ENCODE measurements at places on chromosomes 3 and 15. TPM values are rescaled to one million over a fixed set of nuclear protein-coding genes. Genes with fewer than 3 reads are reported as not detected.

- DNase-seq, result no peak
- H3K4me3 ChIP-seq, result no peak overlapping the region
- no peaks in the 10 kb centered on the region for H3K36me3 ChIP-seq
- H3K27me3 ChIP-seq, result no peaks in the 10 kb centered on the region
Measured at GRCh38 chr3:178343433-178344038, 192.7 kb upstream of the KCNMB2 start.

- H3K4me3 ChIP-seq, result no peak overlapping the region
- no peaks in the 10 kb centered on the region for H3K36me3 ChIP-seq
- H3K4me1 ChIP-seq, result no peaks in the 10 kb centered on the region
- no peak overlapping the region for H3K27ac ChIP-seq
Measured at GRCh38 chr15:81966631-81967030, 79.2 kb downstream of the MEX3B start.

- DNase-seq, result no peak
- no peak overlapping the region for H3K27ac ChIP-seq
Measured at GRCh38 chr3:17035033-17035432, 150.3 kb downstream of the PLCL2 start.

- peaks cover 3% of the 10 kb centered on the region for H3K4me1 ChIP-seq
- H3K27me3 ChIP-seq, result peaks cover 4% of the 10 kb centered on the region
- peak; percentile 26 for DNase-seq
- no peaks in the 10 kb centered on the region for H3K36me3 ChIP-seq
Measured at GRCh38 chr3:69738315-69738714, 949 bp upstream of the MITF start.

GRCh38 chr3:169581633-169582032 is 81.9 kb downstream of the MECOM start:
- no peaks in the 10 kb centered on the region for H3K36me3 ChIP-seq
- H3K27me3 ChIP-seq, result no peaks in the 10 kb centered on the region
- peak; percentile 7 for DNase-seq
- no peak overlapping the region for H3K4me3 ChIP-seq
- H3K27ac ChIP-seq, result no peak overlapping the region
- H3K4me1 ChIP-seq, result no peaks in the 10 kb centered on the region

Gene SHF
- 1.8 TPM for total RNA-seq

DNA sequence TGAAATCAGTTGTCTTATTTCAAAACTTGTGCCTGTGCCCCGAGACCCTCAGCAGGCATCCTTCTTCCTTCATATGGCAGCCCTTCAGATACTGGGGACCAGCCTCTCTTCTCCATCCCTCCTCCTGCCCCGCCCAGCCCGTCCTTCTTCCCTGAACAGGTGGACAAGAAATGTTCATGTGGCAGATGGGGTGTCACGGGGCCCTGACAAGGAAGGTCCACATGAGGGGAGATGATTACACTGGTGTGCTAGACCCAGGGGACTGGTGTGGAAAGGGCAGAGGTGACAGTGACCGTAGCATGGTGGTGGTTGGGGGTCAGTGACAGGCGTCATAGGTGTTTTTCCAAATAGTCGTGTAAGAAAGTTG is 150.9 kb downstream of the CHDH start:
- H3K27ac ChIP-seq, result no peak overlapping the region
- no peak overlapping the region for H3K4me3 ChIP-seq

Gene APOD
- total RNA-seq, result not detected

Gene PLSCR5
- total RNA-seq, result not detected

DNA sequence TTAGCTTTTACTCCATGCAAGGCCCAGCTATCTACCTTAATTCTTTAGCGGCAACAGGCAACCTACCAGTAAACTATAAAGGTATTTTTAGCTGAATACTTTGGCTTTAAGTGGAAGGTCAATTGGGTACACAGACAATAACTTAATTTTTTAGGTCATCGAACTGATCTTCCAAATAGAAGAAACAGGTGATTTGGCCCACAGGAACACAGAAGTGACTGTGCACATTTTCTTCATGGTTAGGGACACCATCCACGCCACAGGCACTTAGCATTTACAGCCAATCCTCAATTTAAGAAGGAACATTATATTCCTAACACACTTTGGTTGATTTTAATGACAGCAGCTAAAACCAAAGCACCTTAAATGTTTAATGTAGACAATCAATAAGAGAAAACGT is 1.9 kb downstream of the ARPP19 start:
- H3K36me3 ChIP-seq, result peaks cover 1% of the 10 kb centered on the region
- DNase-seq, result no peak
- no peak overlapping the region for H3K27ac ChIP-seq
- H3K27me3 ChIP-seq, result no peaks in the 10 kb centered on the region

DNA sequence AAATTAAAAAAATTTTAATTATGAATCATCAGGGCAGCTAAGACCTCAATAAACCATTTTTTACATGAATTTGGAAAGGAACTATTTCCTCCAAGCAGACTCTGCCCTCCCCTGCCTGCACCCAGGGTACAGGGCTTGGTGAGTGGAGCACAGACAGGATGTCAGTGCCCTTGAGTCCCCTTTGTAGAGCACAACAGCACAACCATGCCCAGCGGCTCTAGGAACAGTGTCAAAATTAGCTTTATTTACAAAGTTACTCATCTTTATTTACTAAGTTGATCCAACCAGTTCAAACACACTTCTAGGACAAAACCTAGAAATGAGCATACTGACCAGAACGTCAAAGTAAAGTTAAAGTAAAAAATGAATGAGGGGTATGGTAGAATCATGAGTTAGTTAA is 90.6 kb upstream of the TSC22D2 start:
- DNase-seq, result no peak
- no peaks in the 10 kb centered on the region for H3K36me3 ChIP-seq
- no peaks in the 10 kb centered on the region for H3K27me3 ChIP-seq
- H3K4me1 ChIP-seq, result peaks cover 7% of the 10 kb centered on the region
- H3K4me3 ChIP-seq, result no peak overlapping the region
- H3K27ac ChIP-seq, result no peak overlapping the region

Gene MITF
- 13.3 TPM for total RNA-seq

GRCh38 chr3:66839508-66839907 is 158.6 kb upstream of the KBTBD8 start:
- H3K27ac ChIP-seq, result no peak overlapping the region
- no peak for DNase-seq
- no peaks in the 10 kb centered on the region for H3K36me3 ChIP-seq
- H3K4me3 ChIP-seq, result no peak overlapping the region
- H3K4me1 ChIP-seq, result no peaks in the 10 kb centered on the region

Gene TCAIM
- 21.5 TPM for total RNA-seq

DNA sequence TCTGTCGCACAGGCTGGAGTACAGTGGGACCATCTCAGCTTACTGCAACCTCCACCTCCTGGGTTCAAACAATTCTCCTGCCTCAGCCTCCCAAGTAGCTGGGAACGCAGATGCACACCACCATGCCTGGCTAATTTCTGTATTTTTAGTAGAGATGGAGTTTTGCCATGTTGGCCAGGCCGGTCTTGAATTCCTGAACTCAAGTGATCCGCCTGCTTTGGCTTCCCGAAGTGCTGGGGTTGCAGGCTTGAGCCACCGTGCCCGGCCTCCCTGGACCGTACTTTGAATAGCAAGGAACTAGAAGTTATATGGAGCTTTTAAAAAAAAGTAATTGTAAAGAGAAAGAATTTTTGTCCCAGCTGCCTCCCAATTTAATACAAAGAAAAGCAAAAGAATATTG is 8.3 kb upstream of the ANKUB1 start:
- no peaks in the 10 kb centered on the region for H3K27me3 ChIP-seq
- H3K36me3 ChIP-seq, result no peaks in the 10 kb centered on the region
- no peak overlapping the region for H3K27ac ChIP-seq
- H3K4me3 ChIP-seq, result no peak overlapping the region
- no peak for DNase-seq
- H3K4me1 ChIP-seq, result no peaks in the 10 kb centered on the region

Gene MESP2
- 0.28 TPM for total RNA-seq

DNA sequence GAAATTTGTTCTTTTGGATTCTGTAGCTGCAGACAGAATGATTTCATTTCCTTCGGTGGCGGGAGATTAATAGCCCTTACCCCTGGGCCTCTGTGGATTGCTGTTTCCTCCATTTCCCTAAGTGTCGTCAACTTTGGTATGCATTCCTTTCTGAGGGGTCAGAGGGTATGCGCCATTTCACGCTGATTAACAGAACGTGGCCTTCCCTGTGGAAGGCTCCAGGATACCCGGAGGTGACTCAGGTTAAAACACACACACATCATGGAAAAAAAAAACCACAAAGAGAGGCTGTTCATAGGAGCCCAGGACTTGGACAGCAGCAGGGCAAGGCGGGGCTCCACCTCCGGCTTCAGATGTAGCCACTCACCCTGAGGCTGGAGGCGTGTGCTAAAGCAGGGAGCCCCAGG is 51.9 kb downstream of the EPHB1 start:
- no peaks in the 10 kb centered on the region for H3K4me1 ChIP-seq
- H3K36me3 ChIP-seq, result no peaks in the 10 kb centered on the region
- peak; percentile 46 for DNase-seq
- H3K27me3 ChIP-seq, result no peaks in the 10 kb centered on the region

DNA sequence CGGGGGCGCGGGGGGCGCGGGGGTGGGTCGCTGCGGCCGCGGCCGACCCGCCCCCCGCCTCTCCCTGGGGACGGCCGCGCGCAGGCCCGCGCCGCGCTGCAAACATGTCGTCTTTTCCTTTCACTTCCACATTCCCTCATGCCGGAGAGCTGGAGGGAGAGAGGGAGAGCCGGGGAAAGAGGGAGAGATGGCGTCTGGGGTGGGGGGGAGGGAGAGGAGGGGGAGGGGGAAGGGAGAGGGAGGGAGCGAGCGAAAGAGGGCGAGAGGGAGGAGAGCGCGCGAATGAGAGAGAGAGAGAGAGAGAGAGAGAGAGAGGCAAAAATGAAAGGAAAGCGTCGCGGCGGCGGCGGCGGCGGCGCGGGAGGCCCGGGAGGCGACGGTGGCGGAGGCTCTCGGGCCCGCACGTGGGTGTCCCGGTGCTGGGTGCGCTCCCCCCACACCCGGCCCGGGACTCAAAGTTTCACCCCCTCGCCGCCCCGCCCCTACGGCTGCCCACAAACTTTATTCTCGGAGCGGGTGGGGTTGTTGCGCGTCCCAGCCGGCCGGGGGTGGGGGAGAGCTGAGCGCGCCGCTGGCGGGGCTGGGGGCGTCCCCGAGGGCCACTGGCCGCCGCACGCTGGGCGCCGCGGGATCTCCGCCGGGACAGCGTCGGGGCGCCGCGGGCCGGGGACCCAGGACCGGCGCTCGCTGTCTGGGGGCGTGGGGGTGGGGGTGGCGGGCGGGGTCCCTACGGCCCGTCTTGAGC is 731 bp downstream of the ZNF710 start:
- H3K36me3 ChIP-seq, result no peaks in the 10 kb centered on the region
- peak overlapping the region; percentile 89 for H3K27ac ChIP-seq
- peak; percentile 58 for DNase-seq

GRCh38 chr15:72338617-72339321 is 18.8 kb upstream of the CELF6 start:
- H3K27me3 ChIP-seq, result no peaks in the 10 kb centered on the region
- H3K4me1 ChIP-seq, result peaks cover 6% of the 10 kb centered on the region

Gene CLK3
- total RNA-seq, result 114 TPM

DNA sequence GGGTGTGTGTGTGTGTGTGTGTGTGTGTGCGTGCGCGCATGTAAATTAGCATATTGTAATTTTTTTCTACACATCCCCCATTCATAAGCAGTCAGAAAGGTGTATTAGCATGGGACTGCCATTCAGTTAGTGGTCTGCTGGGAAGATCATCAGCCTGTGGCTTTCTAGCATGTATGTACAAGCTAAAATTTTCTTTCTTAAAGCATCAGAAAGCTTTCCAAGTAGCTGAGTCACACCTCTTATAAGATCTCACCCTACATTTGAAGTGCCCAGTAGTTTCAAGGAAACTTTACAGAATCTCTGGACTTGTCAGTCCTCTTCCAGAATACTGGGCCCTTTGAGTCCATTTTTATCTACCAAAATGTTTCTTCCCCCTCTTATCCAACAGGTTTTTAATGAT is 411.4 kb upstream of the TPRG1 start:
- no peaks in the 10 kb centered on the region for H3K27me3 ChIP-seq
- H3K36me3 ChIP-seq, result peaks cover 5% of the 10 kb centered on the region
- no peak overlapping the region for H3K4me3 ChIP-seq
- H3K27ac ChIP-seq, result no peak overlapping the region

DNA sequence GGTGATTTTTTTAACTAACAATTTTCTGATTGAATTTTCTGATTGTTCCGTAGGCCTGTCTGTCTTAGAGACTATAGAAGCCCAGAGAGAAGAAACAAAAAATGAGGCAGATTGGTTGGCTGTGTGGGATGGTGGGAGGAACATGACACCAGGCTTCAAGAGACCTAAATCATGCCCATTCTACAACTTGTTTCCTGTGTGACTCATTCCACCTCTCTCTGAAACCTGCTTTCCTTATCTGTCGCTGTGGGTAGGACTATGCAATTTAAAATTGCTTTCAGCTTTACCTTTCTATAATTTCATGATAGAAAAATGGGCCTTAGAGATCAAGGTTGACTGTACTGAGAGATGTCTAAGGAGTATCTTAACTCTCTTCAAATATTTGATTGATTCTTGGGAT is 44.5 kb downstream of the OXNAD1 start:
- no peak overlapping the region for H3K27ac ChIP-seq
- peak; percentile 68 for DNase-seq
- no peaks in the 10 kb centered on the region for H3K27me3 ChIP-seq
- no peaks in the 10 kb centered on the region for H3K4me1 ChIP-seq
- no peak overlapping the region for H3K4me3 ChIP-seq
- H3K36me3 ChIP-seq, result peaks cover 15% of the 10 kb centered on the region

DNA sequence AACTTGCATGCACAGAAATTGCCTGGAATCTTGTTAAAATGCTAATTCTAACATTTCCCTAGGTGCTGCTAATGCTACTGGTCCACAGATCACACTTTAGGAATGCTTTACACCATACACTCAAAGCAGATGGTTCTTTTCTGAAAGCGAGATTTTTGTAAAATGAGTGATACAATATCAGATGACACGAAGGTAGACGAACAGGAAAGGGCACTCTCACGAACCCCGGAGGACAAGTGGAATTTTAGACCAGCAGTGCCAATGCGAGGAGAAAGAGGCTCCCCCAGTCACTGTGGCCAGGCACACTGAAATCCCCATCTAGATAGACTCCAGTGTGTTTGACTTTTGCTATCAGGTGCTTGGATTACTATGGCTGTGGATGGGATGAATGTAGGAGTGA is 21.0 kb downstream of the FAIM start:
- no peak overlapping the region for H3K27ac ChIP-seq
- 0 out of 2 replicates have a peak, but pooled peaks cover 2% of the 10 kb centered on the region for H3K36me3 ChIP-seq
- no peak overlapping the region for H3K4me3 ChIP-seq

GRCh38 chr3:121834157-121834670 is 646 bp downstream of the IQCB1 start:
- DNase-seq, result peak; percentile 8
- H3K27me3 ChIP-seq, result no peaks in the 10 kb centered on the region
- 0 out of 2 replicates have a peak, but pooled peaks cover 2% of the 10 kb centered on the region for H3K36me3 ChIP-seq
- H3K27ac ChIP-seq, result peak overlapping the region; percentile 53
- peak overlapping the region; percentile 73 for H3K4me3 ChIP-seq
- H3K4me1 ChIP-seq, result peaks cover 2% of the 10 kb centered on the region

GRCh38 chr15:64503640-64504039 is 43.3 kb downstream of the ZNF609 start:
- H3K27me3 ChIP-seq, result no peaks in the 10 kb centered on the region
- no peak for DNase-seq
- peak overlapping the region; percentile 8 for H3K27ac ChIP-seq
- H3K4me1 ChIP-seq, result peaks cover 15% of the 10 kb centered on the region

Data from IMR-90 (cell line).